Stimulated activated CD8-positive, alpha-beta memory T cell treated with anti-CD3 and anti-CD28 coated beads, Interleukin-4, amount 100 ng/mL, for 48 hours (primary cell): ENCODE measurements at places on chromosomes 4 and X.

- peak; percentile 36 for DNase-seq
Observed at GRCh38 chr4:36394352-36394903, 113.0 kb downstream of the DTHD1 start.

- no peak for DNase-seq
Observed at GRCh38 chr4:33255507-33255906, 2535.3 kb downstream of the PCDH7 start.

DNA sequence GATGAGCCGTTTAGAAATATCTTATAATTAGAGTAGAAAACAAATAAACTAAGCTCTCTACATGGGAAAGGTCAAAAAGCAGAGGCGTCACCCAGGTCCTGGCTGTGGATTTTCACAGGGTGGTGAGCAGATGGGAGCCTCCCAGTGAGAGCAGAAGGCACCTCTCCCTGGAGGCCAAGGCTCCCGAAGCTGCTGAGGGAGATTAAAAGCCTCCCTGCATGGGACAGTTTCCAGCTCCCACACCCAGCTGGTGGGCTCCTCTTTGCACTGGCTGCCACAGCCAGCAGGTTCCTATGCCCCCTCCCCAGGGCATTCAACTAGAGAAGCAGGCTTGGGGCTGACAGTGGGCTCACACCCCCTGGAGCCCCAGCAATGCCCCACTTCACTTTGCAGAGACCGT, 55.2 kb upstream of the TBC1D9 start:
- DNase-seq: no peak

DNA sequence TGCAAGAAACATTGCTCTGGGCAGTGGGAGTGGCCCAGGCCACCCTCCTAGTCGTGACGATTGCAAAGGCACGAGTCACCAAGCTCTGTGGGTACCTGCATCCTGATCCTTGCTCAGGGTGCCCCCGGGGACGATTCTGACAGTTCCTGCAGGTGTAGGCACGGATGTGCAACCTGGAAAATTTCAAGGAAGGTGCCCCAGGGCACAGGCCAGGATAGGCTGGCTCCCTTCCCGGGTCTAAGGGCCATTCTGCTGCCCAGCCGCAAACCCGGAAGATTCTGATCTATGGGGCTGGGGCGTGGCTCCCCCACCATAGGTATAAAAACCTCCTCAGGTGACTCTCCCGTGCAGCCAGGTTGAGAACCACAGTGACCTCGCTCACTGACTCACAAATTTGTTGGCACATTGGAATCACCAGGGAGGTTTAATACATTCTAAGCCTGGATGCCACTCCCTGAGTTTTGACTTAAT, 228.5 kb downstream of the PTTG2 start:
- no peak for DNase-seq

DNA sequence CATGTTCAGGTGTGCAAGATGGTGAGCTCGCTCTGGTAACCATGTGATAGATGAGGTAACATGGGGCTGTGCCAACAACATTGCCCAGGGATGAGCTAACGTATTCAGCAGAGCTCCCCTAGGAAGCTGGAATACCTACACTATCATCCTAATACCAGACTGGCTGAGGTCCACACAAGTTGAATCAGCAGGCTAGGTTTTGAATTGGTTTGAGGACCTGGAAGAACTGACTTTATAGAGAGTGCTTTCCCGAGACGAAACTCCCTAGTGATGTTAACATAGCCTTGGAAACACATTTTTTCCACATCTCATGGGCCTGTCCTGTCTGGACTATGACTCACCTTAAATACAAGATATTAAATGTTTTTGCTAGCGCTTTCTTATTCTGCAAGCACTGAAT, 56.7 kb downstream of the IGFBP7 start:
- DNase-seq: no peak

- DNase-seq: no peak
Observed at GRCh38 chr4:24040811-24041210, 151.0 kb upstream of the PPARGC1A start.

- DNase-seq: no peak
Observed at GRCh38 chr4:127145006-127145540, 487.7 kb upstream of the INTU start.

DNA sequence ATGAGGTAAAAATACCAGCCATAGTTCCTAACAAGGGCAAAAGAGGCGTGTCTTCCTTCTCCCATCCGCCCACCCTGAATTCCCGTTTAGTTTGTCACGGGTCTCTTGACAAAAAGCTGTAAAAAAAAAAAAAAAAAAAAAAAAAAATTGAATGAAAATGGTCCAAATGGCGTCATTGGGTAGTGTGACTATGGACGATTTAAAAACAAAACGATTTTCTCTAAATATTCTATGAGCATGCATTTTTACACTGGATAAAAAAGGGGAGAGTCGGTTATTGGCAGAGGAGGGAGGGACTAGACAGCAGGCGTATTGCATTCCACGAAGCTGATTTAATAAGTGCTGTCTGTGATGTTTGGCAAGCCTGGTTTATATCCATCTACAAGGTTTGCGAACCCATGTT, at the start of gene FAM133A:
Gene FAM133A (plus strand): TSS at position 338 of the 403 bp plus-strand sequence. CDS start 35,214 bp downstream, outside the sequence.
- DNase-seq: no peak

- DNase-seq: no peak
Observed at GRCh38 chr4:152728343-152728742, 48.5 kb upstream of the TMEM154 start.

GRCh38 chrX:76064825-76065224, 108.0 kb upstream of the PBDC1 start:
- DNase-seq: no peak

GRCh38 chrX:150226223-150226965, 136.7 kb upstream of the MAMLD1 start:
- no peak for DNase-seq

DNA sequence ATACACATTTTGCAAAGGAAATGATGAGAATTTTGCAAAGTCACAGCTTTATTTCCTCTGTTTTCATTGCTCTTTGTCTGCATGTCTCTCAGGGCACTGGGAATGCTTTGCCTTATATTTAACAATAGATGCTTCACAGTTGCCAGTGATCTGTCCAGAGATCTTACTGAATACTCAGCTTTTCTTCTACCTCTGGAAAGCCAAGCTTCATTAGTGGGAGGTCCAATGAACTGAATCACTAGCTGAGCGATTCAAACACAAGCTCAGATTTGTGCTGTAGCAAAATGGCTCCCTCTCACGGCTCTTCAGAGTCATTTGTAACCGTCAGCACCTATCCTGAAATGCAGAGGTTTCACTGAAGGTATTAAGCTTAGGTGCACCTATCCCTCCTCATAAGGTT, 138.9 kb downstream of the DCLK2 start:
- DNase-seq: no peak

GRCh38 chrX:2756548-2756947, 4.7 kb downstream of the XG start:
- no peak for DNase-seq

DNA sequence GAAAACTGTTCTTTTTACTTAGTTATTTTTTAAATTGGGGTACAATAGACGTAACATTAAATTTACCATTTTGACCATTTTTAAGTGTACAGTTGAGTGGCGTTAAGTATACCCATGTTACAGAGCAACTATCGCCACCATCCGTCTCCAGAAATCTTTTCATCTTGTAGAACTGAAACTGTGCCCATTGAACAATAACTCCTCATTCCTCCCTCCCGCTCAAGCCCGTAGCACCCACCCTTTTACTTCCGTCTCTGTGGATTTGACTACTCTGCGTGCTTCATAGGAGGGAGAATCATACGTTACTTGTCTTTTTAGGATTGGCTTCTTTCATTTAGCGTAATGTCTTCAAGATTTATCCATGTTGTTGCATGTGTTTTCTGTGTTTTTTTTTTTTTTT, 55.3 kb downstream of the TMEM131L start:
- no peak for DNase-seq

GRCh38 chr4:86554646-86555045, 39.5 kb upstream of the PTPN13 start:
- no peak for DNase-seq

DNA sequence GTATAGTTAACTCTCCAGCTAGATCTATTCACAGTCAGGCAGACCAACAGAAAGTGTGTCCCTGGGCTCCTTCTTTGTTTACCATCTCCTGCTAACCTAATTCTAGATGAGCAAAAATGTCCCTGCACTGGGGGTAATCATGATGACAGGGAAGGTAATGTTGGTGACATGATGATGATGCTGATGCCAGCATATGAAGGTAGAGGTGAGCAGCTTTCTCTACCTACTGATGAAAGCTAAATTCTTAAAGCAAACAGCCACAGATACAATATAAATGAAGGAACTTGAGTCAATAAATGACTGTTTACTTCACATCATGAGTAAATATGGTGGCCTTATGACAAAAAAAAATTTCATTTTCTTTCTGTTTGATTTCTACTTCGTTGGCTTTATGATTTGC, 78.5 kb downstream of the NKX6-1 start:
- DNase-seq: no peak

DNA sequence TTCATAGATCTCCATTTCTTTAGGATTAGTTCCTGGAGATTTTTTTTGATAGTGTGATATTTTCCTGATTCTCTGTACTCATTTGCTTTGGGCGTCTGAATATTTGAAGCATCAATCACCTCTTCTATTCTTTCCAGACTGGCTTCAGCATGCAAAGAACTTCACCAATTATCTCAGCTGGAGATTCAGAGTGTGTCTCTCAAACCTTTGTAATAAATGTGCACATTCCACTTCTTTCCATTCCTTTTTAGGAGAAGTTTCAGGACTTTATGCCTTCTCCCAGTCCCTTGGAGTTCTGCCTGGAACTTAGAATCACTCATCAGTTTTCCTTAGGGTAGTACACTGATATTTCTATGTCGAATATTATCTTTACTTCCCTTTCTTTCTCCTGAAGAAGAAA, 334.8 kb downstream of the TEX13C start:
- no peak for DNase-seq

- no peak for DNase-seq
Observed at GRCh38 chr4:187576751-187577150, 418.8 kb upstream of the ZFP42 start.

GRCh38 chrX:135543924-135544323, 23.5 kb downstream of the INTS6L start:
- DNase-seq: peak; percentile 37

- DNase-seq: no peak
Observed at GRCh38 chrX:3599802-3600430, 113.5 kb downstream of the PRKX start.

DNA sequence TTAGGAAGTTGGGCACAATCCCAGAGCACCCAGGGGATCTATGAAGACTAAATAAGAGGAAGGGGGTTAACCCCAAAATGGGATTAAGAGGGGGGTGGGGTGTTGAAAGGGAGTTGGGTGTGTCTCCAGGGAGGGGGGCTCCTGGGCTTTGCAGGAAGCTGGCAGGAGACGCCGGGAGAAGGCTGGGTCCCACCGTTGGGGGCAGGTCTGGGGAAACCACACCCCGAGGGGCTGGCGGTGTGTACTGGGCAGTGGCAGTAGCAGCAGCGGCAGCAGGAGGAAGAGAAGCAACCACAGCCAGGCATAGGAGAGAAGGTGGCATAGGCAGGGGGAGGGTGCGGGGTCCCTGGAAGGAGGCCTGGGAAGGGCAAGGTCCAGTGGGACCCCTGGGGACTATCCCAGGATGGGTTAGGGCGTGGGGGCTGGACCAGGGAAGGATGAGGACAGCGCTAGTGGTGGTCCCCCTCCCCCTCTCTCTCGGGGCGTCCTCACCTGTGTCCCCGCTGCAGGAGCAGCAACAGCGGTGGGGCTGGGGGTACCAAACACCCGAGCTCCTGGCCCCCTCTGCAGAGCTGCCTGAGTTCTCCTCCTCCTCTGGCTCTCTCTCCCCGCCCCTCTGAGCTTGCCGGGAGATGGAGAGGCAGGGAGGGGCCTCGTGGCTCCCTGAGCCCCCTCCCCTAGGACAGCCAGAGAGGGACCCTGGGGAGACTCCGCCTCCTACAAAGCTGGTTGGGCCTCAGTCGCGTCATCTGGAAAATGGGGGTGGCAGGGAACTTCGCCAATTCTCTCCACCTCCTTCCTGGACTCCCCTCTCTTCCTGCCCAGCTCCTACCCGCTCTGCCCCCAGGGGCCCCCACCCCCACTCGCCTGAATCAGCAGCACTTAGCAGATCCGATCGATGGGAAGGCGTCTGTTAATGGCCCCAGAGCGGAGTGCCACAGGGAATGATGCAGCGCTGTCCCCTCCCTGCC, at the start of gene KCND1:
Gene KCND1 (minus strand): TSS at position 596 of the 971 bp plus-strand sequence. CDS start 1,573 bp downstream, outside the sequence.
- peak; percentile 27 for DNase-seq

GRCh38 chrX:46407753-46408130, 137.5 kb downstream of the ZNF674 start:
- no peak for DNase-seq

- no peak for DNase-seq
Observed at GRCh38 chr4:71498002-71498401, 159.2 kb downstream of the SLC4A4 start.

- DNase-seq: no peak
Observed at GRCh38 chr4:186227221-186227620, at the start of gene KLKB1. KLKB1 (plus strand) TSS chr4:186227507; CDS start chr4:186228196, 689 bp downstream.

DNA sequence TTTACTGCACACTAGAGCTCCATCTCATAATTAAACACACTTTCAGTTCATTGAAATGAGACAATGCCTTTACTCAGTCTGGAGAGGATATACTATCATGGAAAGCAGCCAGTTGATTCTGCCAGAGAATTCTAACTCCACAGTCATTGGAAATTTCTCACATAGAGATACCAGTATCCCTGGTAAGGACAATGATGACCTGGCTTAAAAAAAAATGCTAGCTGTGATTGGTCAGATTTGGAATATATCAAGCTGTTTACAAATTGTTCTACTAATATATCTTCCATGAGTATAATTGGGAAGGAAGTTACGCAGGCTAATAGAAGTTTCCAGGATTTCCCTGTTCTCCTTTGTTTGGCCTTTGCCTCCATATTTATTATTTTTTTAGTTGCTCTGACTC, 34.5 kb upstream of the TLL1 start:
- DNase-seq: no peak

GRCh38 chr4:48565362-48566033, 75.4 kb downstream of the ZAR1 start:
- DNase-seq: no peak

- no peak for DNase-seq
Observed at GRCh38 chr4:4344915-4345527, 41.9 kb upstream of the NSG1 start.
